Liver (tissue), 10 donors: ENCODE measurements at places on chromosomes 6 and 20. TPM values are rescaled to one million over a fixed set of nuclear protein-coding genes. Genes with fewer than 3 reads are reported as not detected.

The CRISP2 gene
- total RNA-seq, result 0.28 TPM

The RIPPLY2 gene
- total RNA-seq, result not detected

The HLA-DRB1 gene
- total RNA-seq, result 46.1 TPM

The SCUBE3 gene
- 0.08 TPM for total RNA-seq

The DDO gene
- 11.1 TPM for total RNA-seq

The HM13 gene
- 96.1 TPM for total RNA-seq

The MDC1 gene
- 9.0 TPM for total RNA-seq

The PNLDC1 gene
- total RNA-seq, result not detected

GRCh38 chr6:97630604-97631003 lies 347.6 kb upstream of the MMS22L start:
- H3K4me3 ChIP-seq, result no peak overlapping the region
- no peaks in the 10 kb centered on the region for H3K4me1 ChIP-seq
- no peaks in the 10 kb centered on the region for H3K27me3 ChIP-seq
- no peaks in the 10 kb centered on the region for H3K36me3 ChIP-seq
- H3K27ac ChIP-seq, result no peak overlapping the region
- DNase-seq, result no peak

- peaks cover 3% of the 10 kb centered on the region for H3K36me3 ChIP-seq
- H3K4me1 ChIP-seq, result peaks cover 7% of the 10 kb centered on the region
- no peak overlapping the region for H3K4me3 ChIP-seq
- H3K27ac ChIP-seq, result no peak overlapping the region
- no peaks in the 10 kb centered on the region for H3K27me3 ChIP-seq
- DNase-seq, result no peak
These were observed 8.2 kb downstream of the NCOA7 start for GRCh38 chr6:125798734-125799508.

DNA sequence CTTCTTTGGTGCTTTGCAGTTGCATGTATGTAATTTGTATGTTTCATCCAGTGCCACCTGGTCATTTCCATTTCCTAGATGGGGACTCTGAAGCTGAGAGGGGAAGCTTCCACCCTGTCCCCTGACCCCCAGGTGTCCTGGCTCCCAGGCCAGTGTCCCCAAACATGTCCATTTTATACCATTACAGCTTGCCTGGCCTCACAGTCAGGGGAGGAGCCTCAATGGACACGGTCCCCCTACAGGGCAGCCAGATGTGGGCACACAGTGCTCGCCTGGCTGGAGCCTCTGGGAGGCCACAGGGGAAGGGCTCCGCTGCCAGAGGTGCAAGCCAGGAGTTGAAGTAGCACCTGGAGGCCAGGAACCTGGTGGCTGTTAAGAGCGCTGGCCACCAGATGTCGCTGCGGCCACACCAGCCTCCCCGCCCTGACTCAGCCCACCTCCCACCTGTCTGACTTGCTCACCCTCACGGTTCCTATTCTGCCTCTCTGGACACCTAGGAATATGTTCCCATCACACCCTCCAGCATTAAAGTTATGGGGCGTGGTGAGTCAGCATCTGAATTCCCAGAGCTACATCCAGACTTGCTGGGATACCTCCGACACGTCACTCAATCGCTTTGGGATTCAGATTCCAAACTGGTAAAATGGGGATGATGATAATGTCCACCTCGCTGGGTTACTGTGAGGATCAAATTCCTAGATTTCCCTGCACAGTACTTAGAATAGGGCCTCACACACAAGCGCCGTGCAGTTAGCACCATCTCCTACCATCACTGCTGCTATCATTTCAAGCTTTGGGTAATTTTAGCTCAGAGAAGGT lies 107.4 kb downstream of the SULF2 start:
- DNase-seq, result peak; percentile 62
- H3K27ac ChIP-seq, result no peak overlapping the region
- H3K4me1 ChIP-seq, result peaks cover 11% of the 10 kb centered on the region
- no peak overlapping the region for H3K4me3 ChIP-seq

DNA sequence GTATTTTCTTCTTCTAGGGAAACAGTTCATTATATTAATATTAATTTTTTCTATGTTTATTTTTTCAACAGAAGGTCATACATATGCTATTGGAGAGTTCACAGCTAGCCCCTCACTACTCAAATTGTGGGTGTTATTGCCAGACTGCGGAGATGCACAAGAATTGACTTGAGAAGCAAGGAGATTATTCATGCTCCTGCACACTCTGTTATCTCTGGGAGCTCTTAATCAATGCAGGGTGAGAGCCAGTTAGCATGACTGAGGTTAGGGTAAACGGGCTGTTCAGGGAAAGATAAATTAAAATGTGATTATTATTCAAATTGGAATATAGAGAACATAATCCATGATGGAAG lies 48.9 kb upstream of the DEFB112 start:
- H3K27me3 ChIP-seq, result no peaks in the 10 kb centered on the region
- no peak overlapping the region for H3K27ac ChIP-seq
- no peak overlapping the region for H3K4me3 ChIP-seq
- H3K4me1 ChIP-seq, result peaks cover 16% of the 10 kb centered on the region

- H3K27me3 ChIP-seq, result no peaks in the 10 kb centered on the region
- no peaks in the 10 kb centered on the region for H3K36me3 ChIP-seq
- no peaks in the 10 kb centered on the region for H3K4me1 ChIP-seq
These were observed 225.8 kb upstream of the SOX4 start for GRCh38 chr6:21367649-21368154.

DNA sequence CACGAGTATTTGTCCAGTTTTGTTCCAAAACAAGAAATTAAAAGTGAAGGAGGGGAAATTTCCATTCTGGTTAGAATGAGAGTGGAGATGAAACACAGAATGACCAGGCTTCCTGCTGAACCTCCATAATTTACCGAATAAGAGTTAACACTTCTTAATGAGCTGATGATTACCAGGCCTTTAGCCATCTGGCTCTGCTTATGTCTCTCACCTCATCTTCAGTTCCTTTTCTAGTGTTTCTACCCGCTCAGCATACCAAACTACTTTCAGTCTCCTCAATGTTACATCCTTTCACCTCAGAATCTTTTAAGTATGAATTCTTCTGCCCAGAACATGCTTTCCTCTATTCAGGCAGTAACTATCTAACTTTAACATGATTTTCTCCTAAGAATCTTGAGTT lies 209.0 kb upstream of the RSPO3 start:
- no peak overlapping the region for H3K27ac ChIP-seq
- H3K4me1 ChIP-seq, result no peaks in the 10 kb centered on the region
- DNase-seq, result no peak
- no peak overlapping the region for H3K4me3 ChIP-seq

- no peak for DNase-seq
- H3K27me3 ChIP-seq, result no peaks in the 10 kb centered on the region
- peak overlapping the region; percentile 80 for H3K27ac ChIP-seq
- peaks cover 34% of the 10 kb centered on the region for H3K4me1 ChIP-seq
- H3K36me3 ChIP-seq, result no peaks in the 10 kb centered on the region
- H3K4me3 ChIP-seq, result peak overlapping the region; percentile 91
These were observed 905 bp downstream of the RARS2 start for GRCh38 chr6:87588756-87589407.

DNA sequence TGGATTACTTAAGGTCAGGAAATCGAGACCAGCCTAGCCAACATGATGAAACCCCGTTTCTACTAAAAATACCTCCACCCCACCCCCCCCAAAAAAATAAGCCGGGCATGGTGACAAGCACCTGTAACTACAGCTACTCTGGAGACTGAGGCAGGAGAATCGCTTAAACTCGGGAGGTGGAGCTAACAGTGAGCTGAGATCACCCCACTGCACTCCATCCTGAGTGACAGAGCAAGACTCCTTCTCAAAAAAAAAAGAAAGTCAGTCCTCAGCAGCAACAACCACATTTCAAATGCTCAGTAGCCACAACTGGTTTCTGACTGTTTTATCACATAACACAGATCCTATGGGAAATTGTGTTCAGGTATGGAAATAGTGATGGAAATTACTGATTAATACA lies 135.3 kb downstream of the HFE start:
- H3K4me3 ChIP-seq, result no peak overlapping the region
- no peaks in the 10 kb centered on the region for H3K4me1 ChIP-seq
- H3K27me3 ChIP-seq, result no peaks in the 10 kb centered on the region
- no peak for DNase-seq
- no peaks in the 10 kb centered on the region for H3K36me3 ChIP-seq
- no peak overlapping the region for H3K27ac ChIP-seq

- no peaks in the 10 kb centered on the region for H3K36me3 ChIP-seq
- DNase-seq, result no peak
- H3K4me1 ChIP-seq, result peaks cover 9% of the 10 kb centered on the region
- H3K27me3 ChIP-seq, result no peaks in the 10 kb centered on the region
These were observed 9.2 kb upstream of the CGA start for GRCh38 chr6:87103977-87104601.

DNA sequence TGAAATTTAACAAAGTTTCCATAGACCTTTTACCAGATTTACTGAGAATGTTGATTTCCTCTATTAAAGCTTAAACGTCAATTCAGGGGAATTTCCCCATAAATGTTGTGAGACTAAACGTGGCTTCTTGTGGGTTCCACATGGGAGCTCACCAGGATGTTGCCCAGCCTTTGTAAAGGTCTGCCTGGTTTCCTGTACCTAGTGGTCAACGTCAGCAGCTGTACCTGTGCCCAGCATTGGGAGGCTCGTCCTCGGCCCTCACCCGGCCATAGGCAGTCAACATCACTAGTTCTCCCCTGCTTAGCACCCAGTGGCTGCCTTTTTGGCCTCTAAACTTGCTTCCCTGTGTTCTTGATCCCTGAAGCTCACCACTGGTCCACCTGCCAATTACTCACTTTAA lies 22.1 kb upstream of the CD83 start:
- H3K27ac ChIP-seq, result no peak overlapping the region
- H3K36me3 ChIP-seq, result no peaks in the 10 kb centered on the region
- DNase-seq, result no peak
- H3K4me1 ChIP-seq, result no peaks in the 10 kb centered on the region

- no peak overlapping the region for H3K4me3 ChIP-seq
- H3K36me3 ChIP-seq, result no peaks in the 10 kb centered on the region
- H3K4me1 ChIP-seq, result no peaks in the 10 kb centered on the region
- DNase-seq, result no peak
These were observed 17.3 kb downstream of the GGTLC1 start for GRCh38 chr20:23971310-23971709.

GRCh38 chr20:62618611-62619529 lies 23.4 kb upstream of the SLCO4A1 start:
- H3K4me1 ChIP-seq, result peaks cover 11% of the 10 kb centered on the region
- peak overlapping the region; percentile 6 for H3K27ac ChIP-seq
- no peaks in the 10 kb centered on the region for H3K27me3 ChIP-seq
- no peaks in the 10 kb centered on the region for H3K36me3 ChIP-seq
- no peak for DNase-seq

GRCh38 chr20:9068233-9068801 lies 570 bp upstream of the PLCB4 start:
- no peak overlapping the region for H3K4me3 ChIP-seq
- DNase-seq, result no peak
- no peaks in the 10 kb centered on the region for H3K27me3 ChIP-seq
- peaks cover 3% of the 10 kb centered on the region for H3K4me1 ChIP-seq
- H3K36me3 ChIP-seq, result no peaks in the 10 kb centered on the region
- no peak overlapping the region for H3K27ac ChIP-seq

GRCh38 chr20:59680148-59680650 lies 75.9 kb downstream of the PHACTR3 start:
- H3K4me3 ChIP-seq, result no peak overlapping the region
- peaks cover 6% of the 10 kb centered on the region for H3K27me3 ChIP-seq
- H3K36me3 ChIP-seq, result no peaks in the 10 kb centered on the region
- no peak overlapping the region for H3K27ac ChIP-seq
- no peaks in the 10 kb centered on the region for H3K4me1 ChIP-seq

- no peaks in the 10 kb centered on the region for H3K27me3 ChIP-seq
- H3K36me3 ChIP-seq, result no peaks in the 10 kb centered on the region
- H3K4me1 ChIP-seq, result peaks cover 9% of the 10 kb centered on the region
- H3K27ac ChIP-seq, result peak overlapping the region; percentile 35
- no peak overlapping the region for H3K4me3 ChIP-seq
These were observed 59.5 kb upstream of the RNF144B start for GRCh38 chr6:18327626-18328025.

DNA sequence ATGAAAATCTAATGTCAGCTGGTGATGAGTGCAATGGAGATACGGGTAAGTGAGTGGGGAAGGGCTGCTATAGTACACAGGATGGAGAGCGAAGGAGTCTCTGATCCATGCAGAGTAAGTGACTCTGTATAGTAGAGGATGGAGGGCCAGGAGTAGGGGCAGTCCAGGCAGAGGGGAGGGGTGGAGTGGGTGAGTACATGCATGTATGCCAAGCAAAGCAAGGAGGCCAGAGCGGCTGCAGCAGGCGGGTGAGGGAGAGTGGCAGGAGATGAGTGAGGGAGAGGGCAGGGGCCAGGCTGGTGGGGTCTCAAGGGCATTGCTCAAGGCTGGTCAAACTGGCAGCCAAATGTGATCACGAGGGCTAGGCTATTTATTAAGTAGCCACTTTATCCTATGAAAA lies 94.0 kb downstream of the PREP start:
- H3K4me1 ChIP-seq, result no peaks in the 10 kb centered on the region
- peaks cover 3% of the 10 kb centered on the region for H3K36me3 ChIP-seq
- H3K27me3 ChIP-seq, result no peaks in the 10 kb centered on the region

DNA sequence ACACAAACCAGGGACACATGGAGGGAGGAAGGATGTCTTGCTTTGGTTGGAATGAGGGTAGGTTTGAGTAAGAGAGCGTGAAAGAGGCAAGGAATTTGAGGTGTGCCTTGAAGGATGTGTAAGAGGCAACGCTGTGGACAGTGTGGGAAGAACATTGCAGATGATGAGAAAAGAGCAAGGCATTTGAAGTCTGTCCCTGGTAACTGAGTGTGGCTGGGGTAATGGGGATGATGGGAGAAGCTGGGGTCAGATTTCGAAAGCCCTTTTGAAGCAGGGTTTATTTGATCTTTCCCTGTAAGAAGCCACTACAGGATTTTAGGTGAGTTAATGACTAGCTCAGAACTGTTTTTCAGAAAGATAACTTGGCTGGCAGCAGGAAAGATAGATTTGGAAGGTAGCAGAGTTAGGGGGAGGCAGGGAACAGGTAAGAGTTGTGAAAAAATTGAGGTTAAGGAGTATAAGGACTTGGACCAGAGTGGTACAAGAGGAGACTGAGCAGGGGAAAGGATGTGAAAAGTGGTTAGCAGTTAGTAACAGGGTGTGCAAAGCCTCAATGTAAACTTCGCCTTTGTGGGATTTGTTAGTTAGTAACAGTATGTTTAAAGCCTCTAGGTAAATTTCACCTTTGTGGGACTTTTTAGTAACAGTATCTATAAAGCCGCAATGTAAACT lies 17.7 kb downstream of the UTRN start:
- H3K36me3 ChIP-seq, result no peaks in the 10 kb centered on the region
- no peak overlapping the region for H3K4me3 ChIP-seq
- H3K27me3 ChIP-seq, result no peaks in the 10 kb centered on the region
- H3K4me1 ChIP-seq, result peaks cover 14% of the 10 kb centered on the region

GRCh38 chr20:62320581-62321354 lies 18.0 kb downstream of the ADRM1 start:
- H3K27me3 ChIP-seq, result no peaks in the 10 kb centered on the region
- H3K4me3 ChIP-seq, result no peak overlapping the region
- DNase-seq, result no peak
- H3K36me3 ChIP-seq, result peaks cover 36% of the 10 kb centered on the region

- H3K4me3 ChIP-seq, result no peak within 1 kb of the TSS
- H3K27me3 ChIP-seq, result no peaks in the 10 kb centered on the region
- H3K36me3 ChIP-seq, result peaks cover 2% of the 10 kb centered on the region
- peak; percentile 76 for DNase-seq
These were observed at the start of gene LY6G5C for GRCh38 chr6:31680226-31681134. Gene LY6G5C (minus strand): TSS chr6:31681067. CDS start chr6:31680373, 694 bp downstream.

GRCh38 chr6:4271761-4272470 lies 136.5 kb upstream of the ECI2 start:
- H3K4me3 ChIP-seq, result no peak overlapping the region
- no peak for DNase-seq
- H3K27ac ChIP-seq, result no peak overlapping the region
- H3K36me3 ChIP-seq, result no peaks in the 10 kb centered on the region
- no peaks in the 10 kb centered on the region for H3K4me1 ChIP-seq
- H3K27me3 ChIP-seq, result no peaks in the 10 kb centered on the region
